ENCODE measurements at places on chromosomes 2 and 18.

- peak; percentile 24 for DNase-seq
Observed at GRCh38 chr2:37920570-37920969, 4.5 kb upstream of the RMDN2 start.

GRCh38 chr2:62540408-62541168 lies 34.6 kb upstream of the TMEM17 start:
- no peak for DNase-seq

DNA sequence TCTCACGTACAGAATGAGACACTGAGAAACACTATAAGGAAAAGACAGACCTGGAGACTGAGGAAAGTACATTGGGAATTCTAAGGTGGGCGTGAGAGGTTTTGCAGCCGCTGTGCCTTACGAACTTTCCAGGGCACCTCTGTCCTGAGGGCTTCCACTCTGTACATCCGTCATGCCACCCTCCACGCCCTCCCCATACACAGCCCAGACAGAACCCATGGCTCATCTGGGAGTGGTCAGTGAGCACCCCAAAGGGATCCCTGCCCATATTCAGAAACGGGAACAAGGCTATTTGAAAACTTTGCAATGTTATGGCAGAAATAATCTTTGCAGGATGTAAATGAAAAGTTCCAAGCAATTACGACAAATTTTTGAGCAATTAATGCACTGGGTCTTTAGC lies 95.4 kb upstream of the ZNF532 start:
- DNase-seq, result no peak

DNA sequence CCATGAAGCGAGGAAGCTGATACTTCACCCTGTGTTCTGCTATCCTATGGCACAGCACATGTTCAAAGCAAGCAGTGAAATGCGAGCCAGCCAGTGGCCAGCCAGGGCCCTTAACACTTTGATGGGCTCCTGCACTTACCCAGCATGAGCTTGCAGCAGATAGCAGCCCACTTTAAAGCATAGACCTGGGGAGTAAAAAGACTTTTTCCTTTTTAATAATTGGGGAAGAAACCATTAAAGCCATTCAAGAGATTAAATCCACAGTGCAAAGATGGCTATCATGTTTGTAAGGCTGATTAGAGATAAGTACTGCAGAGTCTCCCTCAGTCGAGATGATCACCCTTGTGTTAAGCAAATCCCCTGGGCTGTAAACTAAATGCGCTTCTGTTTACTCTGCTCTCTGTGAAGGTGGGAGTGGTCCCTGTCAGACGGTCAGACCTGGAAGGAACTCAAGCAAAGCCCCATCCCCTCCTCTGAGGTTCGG lies 15.7 kb downstream of the CCBE1 start:
- no peak for DNase-seq

DNA sequence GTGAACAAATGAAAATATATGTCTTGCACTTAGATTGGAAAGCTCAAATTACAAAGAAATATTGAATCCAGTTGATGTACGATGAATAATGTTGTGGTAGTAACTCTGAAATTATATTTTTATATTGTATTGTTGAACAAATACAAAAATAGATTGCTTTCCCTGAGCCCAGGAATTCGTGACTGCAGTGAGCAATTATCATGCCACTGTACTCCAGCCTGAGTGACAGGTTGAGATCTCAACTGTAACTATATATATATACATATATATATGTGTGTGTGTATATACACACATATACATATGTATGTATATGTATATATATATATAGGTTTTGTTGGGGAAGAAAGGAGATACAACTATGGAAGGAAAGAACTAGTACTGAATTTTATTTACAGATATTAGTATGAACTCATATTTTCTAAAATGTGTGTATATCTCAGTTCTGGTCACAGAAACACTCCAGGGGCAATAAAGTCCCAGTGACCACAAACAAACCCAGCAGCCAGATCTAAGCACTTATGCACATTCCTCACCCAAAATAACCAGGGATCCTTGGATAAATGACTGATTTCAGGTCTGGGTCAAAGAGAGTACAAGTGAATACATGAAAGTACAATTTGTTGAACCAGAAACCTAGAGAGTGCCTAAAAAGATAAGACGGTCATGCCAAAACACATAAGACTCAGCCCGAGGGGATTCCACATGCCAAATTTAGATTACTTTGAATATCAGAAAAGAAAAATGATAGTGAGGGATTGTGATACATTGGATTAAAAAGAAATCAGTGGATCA lies 146.3 kb downstream of the TMX3 start:
- DNase-seq, result peak; percentile 77

- DNase-seq, result no peak
Observed at GRCh38 chr2:10469301-10469700, 21.2 kb upstream of the ODC1 start.

DNA sequence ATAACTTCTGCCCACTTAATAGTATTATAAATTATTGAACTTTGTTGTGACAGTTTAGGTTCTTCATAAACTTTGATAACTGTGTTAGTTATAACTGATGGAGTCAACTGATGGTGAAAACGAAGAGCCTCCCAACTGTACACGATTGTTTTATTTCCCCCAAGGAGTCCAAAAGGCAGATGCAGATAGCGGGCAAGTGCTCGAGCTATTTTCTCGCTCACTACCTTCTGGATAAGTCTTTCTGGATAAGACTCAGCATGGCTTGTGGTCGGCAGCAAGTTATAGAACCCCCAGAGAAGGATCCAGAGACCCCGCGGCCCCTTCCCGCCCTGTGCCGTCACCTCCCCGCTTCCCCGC lies 517 bp downstream of the GCFC2 start:
- no peak for DNase-seq

GRCh38 chr2:156164091-156164720 lies 168.3 kb downstream of the NR4A2 start:
- DNase-seq, result no peak

GRCh38 chr2:167506395-167506794 lies 618.1 kb downstream of the XIRP2 start:
- DNase-seq, result no peak

GRCh38 chr2:41836948-41837347 lies 210.9 kb upstream of the PKDCC start:
- peak; percentile 60 for DNase-seq

- no peak for DNase-seq
Observed at GRCh38 chr18:45110577-45111501, 430.2 kb downstream of the SETBP1 start.

GRCh38 chr2:132038179-132038882 lies 123.4 kb downstream of the ANKRD30BL start:
- no peak for DNase-seq

GRCh38 chr2:229226382-229226781 lies 44.7 kb downstream of the PID1 start:
- DNase-seq, result no peak

- DNase-seq, result no peak
Observed at GRCh38 chr2:176507786-176508185, 238.5 kb downstream of the MTX2 start.

GRCh38 chr2:70083344-70084156 lies 3.7 kb upstream of the PCBP1 start:
- no peak for DNase-seq

DNA sequence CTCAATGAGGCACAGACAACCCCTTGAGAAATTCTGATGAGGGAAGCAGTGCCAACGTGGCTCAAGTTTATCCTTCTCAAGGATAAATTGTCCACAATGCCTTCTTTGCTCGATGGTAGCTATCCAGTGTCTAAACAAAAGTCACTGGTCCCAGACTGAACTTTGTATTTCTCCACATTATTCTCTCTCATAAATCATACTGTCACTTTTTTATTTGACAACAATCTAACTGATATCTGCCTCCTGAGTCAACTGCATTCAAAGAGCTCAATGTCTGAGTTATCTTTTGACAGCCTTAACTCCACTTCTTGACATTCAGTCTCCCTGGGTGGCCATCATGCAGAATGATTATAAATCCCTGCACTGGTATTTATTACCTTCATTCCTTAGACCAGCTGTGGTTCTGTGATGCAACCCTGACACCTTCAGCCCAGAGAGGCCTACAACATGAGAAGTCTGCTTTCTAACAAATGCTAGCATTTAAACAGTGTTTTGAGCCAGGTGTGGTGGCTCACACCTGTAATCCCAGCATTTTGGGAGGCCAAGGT lies 38.2 kb downstream of the IMMT start:
- DNase-seq, result no peak

DNA sequence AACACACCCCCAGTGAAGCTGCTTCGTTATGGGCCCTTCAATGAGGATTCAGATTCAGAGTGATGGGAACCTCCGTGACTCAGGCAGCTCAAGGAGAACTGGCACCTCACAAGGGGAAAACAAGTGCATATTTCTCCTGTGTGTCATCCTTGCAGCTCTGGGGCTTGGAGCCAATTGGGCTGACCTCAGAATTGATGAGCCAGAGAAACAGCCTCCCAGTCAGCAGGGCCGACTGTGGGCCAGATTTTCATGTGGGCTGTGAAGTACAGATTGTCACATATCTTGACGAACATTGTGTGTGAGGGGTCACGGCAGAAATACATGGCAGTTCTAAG lies 189.6 kb upstream of the SP5 start:
- peak; percentile 88 for DNase-seq

GRCh38 chr18:58603375-58604067 lies 25.4 kb downstream of the ALPK2 start:
- peak; percentile 45 for DNase-seq

GRCh38 chr2:10426726-10427617 lies 21.2 kb downstream of the ODC1 start:
- no peak for DNase-seq

DNA sequence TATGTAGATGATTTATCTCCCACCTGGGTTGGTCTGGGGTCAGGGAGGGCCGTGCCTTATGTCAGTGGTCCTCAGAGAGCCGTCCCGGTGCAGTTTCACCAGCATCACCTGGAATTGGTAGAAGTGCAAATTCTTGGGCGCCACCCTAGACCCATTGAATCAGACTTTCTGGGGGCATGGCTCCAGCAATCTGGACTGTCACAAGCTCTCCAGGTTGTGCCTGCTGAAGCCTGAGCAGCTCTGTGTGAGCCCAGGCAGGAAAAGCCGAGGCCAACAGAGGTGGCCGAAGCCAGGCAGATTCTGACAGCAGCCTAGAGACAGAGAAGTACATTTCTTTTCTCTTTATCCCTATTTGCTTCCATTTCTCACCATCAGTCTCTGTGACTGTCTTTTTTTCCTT lies 98.4 kb upstream of the SEC11C start:
- no peak for DNase-seq

- no peak for DNase-seq
Observed at GRCh38 chr18:50721006-50721405, 98.8 kb downstream of the MRO start.

DNA sequence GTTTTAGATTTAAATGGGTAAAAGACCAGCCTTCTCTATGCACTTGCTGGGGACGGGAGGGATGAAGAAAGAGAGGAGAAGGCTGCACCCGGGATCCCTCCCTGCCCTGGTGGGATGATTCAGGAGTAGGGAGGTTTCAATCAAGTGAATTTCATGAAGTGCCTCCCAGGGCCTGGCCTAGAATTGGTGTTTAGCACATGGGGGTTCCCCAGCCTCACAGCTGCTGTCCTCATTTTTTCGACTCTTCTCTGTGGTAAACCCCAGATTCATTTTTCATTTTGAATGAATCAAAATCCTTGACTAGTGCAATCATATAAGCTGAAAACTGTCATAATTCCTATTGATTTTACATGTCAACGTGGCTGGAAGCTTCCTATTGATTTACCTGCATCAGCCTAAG lies 81.1 kb downstream of the LPIN1 start:
- no peak for DNase-seq

DNA sequence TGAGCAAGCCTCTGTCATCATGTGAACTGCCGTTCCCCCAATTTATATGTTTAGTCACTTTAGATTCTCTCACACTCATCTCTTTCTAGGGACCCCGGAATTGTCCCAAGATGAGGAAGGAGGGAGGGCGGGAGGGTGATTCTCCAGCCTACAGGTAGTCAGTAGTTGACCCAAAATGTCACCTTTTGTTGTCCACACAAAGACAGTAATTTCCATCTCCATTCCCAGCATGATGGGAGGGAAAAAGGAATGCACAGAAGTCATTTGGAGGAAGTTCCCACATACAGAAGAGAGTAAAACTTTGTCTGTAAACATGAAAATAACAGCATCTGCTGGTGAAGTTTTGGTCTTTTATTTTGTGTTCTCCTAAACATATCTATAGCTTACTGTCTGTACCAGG lies 222.9 kb downstream of the KLHL29 start:
- DNase-seq, result no peak

GRCh38 chr2:28030600-28030999 lies 140.1 kb downstream of the BABAM2 start:
- no peak for DNase-seq

GRCh38 chr2:43611987-43612894 lies 16.4 kb upstream of the THADA start:
- DNase-seq, result peak; percentile 80

DNA sequence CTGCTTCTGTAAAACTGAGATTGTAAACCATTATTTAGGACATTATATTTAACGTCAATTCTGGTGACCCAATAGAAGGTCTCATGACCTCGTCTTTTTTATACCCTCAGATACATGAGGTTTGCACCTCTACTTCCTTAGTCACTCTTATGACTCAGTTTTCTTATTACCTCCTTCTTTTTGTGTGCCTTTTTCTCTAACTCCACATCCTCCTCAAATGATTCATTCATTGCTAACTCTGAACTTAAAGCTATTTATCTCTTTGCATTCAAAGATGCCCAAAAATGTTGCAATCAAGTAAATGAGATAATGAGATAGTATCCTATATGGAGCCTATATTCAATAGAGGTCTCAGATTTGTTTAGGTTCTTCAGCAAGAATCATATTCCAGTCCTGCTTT lies 121.0 kb upstream of the KYNU start:
- DNase-seq, result no peak

GRCh38 chr2:136006658-136007057 lies 21.2 kb upstream of the DARS1 start:
- no peak for DNase-seq

- no peak for DNase-seq
Observed at GRCh38 chr2:26725521-26725820, 32.9 kb downstream of the KCNK3 start.

DNA sequence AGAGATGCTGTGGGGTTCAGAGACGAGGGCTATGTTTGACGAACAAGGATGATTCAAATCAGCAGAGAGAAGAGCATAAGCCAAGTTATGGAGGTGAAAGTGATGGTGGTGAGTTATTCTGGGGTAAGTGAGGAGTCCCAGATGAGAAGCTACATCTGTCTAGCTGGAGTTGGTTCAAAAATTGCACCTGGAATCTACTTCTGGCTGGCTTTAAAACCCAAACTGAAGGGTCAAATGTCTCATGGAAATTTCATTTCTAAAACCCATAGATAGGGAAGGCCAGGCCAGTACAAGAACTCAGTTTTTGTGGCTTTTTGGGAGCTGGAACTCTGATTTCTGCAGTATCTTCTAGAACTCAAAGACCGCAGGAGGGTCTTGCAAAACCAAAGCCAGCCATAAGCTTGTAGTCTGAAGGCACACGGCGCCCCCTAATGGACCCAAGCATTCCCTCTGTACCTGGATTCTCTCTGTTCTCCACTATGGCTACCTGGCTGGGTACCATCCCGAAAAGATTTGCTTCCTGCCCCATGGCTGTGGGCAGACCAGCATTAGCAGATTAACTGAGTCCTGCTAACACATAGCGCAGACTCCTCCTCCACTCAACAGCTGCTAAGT lies 229.1 kb upstream of the SLC14A2 start:
- peak; percentile 21 for DNase-seq

- DNase-seq, result peak; percentile 84
Observed at GRCh38 chr2:219277703-219278654, 1.2 kb upstream of the DNAJB2 start.

Data from umbilical cord (tissue), 2 donors.